ENCODE measurements at places on chromosomes 11 and 22.

- peak; percentile 85 for DNase-seq
These were observed 6.3 kb upstream of the KDELR3 start for GRCh38 chr22:38461414-38462081.

- no peak for DNase-seq
These were observed 120.3 kb downstream of the KCNQ1OT1 start for GRCh38 chr11:2579315-2580060.

GRCh38 chr22:49973018-49973961, 12.7 kb downstream of the PIM3 start:
- no peak for DNase-seq

GRCh38 chr11:99370549-99371216, 349.9 kb downstream of the CNTN5 start:
- no peak for DNase-seq

GRCh38 chr11:96147186-96147585, 195.8 kb downstream of the MAML2 start:
- peak; percentile 51 for DNase-seq

- DNase-seq = peak; percentile 3
These were observed 65.0 kb upstream of the TTC12 start for GRCh38 chr11:113249491-113249763.

DNA sequence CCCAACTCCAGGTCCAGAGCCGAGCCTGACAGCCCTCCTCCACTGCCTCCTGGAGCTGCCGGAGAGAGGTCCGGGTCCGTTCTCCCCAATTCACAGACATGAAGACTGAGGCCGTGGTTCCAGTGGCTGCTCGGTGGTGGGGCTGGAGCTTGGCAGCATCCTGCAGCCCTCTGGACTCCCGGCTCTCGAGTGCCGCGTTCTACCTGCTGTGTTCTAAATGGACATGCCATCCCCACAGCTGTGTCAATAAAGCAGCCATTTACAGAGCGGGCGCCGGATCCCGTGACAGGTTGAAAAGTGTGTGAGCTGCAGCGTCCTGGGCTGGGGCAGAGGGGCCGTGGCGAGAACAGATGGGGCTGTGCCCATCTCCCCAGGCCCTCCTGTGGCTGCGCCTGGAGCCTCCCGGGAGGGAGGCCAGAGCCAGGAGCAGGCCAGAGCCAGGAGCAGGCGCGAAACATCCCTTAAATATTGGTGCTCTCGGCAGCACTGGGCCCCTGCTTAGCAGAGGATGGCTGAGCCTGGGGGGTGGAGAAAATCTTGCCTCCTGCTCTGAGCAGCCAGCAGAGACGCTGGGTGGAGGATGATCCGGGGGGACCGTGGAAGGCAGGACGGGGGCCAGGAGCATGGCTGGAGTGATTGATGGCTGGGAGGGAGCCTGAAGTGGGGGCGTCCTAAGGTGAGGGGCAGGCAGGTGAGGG, 46.2 kb downstream of the FLRT1 start:
- no peak for DNase-seq

- DNase-seq = peak; percentile 51
These were observed 728.9 kb downstream of the OPCML start for GRCh38 chr11:132803436-132803835.

GRCh38 chr11:64372802-64373597, 14.0 kb downstream of the RPS6KA4 start:
- peak; percentile 36 for DNase-seq

- DNase-seq = peak; percentile 46
These were observed 24.0 kb upstream of the ROBO3 start for GRCh38 chr11:124841201-124841600.

- peak; percentile 77 for DNase-seq
These were observed 30.0 kb upstream of the MMP7 start for GRCh38 chr11:102560555-102561011.

GRCh38 chr11:69499918-69500284, 18.4 kb downstream of the LINC01488 start:
- no peak for DNase-seq

GRCh38 chr11:6618117-6619003, 862 bp downstream of the TPP1 start:
- DNase-seq = peak; percentile 87

- DNase-seq = no peak
These were observed 51.2 kb upstream of the SLC22A12 start for GRCh38 chr11:64539711-64540427.

GRCh38 chr11:44452827-44453572, 112.5 kb upstream of the CD82 start:
- DNase-seq = no peak

GRCh38 chr11:60910281-60910687, 3.7 kb upstream of the TMEM109 start:
- no peak for DNase-seq

- DNase-seq = no peak
These were observed 401.0 kb downstream of the TBC1D22A start for GRCh38 chr22:47163481-47163855.

DNA sequence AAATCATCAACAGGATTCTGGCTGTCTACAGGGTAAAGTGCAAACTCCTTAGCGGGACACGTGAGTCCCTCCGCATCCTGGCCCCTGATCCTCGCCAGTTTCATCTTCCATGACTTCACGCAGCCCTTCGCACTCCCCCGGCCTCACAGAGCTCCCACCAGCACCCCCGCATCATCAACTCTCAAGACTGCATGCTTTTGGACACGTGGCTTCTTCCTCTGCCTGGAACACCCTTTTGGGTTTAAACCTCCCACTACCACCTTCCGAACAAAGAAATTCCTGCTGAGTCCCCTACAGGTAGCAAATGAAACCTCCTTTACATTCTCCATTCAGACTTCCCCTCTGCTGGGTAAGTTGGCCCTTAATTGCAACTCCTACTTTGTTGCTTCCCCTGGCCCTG, 12.6 kb upstream of the EIF3M start:
- no peak for DNase-seq

Measured in EH (cell line).